Stimulated activated CD4-positive, alpha-beta T cell treated with anti-CD3 and anti-CD28 coated beads, Interleukin-1b, Interleukin-23, amount 100 ng/mL, for 1 hour (primary cell): ENCODE measurements at places on chromosomes 16 and 17.

GRCh38 chr16:83271123-83271522 is 536.7 kb upstream of the HSBP1 start:
- no peak for DNase-seq

DNA sequence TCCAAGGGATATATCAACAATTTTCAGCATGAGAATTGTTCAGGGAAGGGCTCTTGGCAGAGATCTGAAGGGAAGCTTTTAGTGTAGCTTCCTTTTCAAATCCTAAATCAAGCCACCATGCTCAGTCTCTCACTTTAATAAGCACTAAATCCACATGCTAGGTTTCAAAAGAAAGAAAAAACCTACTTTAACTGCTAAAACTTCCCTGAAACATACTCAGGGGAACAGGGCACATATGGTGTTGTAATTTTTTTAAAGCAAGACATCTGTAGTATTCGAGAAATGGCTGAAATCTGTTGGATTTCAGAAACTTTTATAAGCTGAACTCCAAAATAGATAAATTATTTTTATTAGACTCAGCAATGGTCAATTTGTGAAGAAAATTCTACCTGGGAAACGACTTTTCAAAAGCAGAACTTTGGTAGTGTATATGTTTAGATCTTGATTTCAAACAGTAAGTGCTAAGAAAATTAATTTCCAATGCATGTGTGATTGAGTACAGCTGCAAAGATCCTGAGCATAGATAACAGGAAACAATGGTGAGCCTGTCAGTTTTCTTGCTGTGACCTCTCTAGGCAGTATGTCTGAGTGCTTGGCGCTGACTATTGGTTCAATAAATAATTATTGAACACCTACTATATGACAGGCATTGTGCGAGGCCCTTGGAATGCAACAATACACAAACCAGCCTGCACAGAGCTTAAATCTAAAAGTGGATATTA is 804.5 kb upstream of the SOX9 start:
- DNase-seq = no peak

DNA sequence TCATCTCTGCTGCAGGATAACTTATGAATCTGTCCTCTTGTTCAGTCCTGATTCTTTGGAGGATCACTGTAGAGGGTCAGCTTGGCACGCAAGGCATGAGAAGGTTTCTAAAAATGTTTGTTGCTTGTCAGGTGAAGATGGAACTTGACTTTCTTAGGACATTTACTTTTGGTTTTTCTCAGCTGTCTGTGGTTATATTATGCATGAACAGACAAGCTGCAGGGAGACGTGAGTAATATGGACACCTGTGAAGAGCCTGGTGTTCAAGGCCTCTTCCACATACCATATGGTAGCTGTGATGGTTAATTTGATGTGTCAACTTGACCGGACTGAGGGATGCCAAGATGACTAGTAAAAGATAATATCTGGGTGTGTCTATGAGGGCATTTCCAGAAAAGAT is 270.2 kb upstream of the CPHXL start:
- DNase-seq = no peak

DNA sequence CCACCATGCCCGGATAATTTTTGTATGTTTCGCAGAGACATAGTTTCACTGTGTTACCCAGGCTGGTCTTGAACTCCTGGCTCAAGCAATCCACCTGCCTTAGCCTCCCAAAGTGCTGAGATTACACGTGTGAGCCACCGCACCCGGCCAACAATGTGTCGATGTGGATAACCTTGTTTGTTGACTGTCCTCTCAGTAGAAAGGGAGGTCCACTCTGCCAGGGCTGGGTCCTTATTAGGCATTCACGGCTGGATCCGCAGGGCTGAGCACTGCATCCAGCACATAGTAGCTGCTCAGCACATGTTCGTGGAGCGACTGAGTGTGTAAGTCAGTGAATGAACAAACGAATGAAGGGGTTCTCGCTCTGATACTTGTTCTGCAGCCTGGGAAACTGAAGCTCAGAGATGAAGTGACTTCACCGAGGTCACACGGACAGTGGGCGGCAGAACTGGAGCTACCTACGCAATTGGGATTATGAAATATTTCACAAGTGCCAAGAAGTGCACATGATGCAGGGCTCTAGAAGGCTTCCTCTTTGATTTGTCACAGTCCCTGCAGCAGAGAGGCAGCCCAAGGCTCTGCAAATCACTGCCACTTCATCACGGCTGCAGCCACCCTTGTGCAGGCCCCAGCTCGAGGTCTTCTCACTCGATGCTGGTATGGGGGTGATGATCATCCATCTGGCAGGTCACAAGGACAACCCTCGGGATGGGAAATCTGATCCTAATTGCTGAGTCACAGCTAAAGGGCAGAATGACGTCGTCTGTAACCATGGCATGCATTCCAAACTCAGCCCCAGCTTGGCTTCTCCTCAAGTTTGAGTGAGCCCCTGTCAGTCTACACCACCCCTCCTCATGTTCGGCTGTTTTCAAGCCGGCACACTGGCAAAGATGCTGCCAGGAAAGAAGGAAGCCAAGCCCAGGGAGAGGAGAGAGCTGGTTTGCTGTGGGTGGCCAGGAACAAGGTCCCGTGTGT is 28.0 kb upstream of the SNN start:
- no peak for DNase-seq

DNA sequence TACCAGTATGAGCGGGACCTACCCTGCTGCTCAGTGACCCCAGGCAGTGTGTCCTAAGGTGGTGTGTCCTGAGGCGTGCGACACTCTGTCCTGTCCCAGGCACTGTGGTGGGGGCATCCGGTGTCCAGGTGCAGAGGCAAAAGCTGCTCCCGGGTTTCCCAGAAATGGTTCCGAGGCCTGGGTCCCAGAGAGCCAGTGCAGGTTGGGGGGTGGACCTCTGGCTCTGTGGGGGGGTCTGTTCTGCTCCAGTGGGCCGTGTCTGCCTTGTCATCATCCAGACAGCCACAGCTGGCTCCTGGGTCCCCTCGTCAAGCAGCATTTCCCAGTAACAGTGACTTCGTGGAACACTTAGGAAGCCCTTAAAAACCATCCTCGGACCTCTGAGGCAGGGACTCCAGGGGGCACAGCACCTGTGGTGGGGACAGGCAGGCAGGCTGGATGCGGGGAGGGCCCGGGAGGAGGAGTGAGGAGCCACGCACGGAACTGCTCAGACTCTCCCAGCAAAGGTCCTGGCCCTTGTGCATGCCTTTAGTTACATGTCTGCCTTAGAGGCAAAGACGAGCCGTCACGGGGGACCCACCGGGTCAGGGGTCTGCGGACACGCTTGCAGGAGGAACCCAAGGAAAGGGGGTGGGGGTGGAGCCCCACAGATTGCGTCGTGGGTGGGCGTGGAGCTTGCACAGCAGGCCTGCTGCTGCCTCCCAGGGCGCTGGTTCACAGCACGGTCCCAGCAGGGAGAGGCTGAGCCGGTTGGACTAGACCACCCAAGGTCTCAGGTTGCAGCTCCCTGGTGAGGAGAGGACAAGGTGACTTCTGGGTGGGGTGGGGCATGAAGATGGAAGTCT is 5.6 kb downstream of the SLC16A3 start:
- DNase-seq = no peak

GRCh38 chr17:39756380-39757079 is 18.8 kb downstream of the GRB7 start:
- no peak for DNase-seq

DNA sequence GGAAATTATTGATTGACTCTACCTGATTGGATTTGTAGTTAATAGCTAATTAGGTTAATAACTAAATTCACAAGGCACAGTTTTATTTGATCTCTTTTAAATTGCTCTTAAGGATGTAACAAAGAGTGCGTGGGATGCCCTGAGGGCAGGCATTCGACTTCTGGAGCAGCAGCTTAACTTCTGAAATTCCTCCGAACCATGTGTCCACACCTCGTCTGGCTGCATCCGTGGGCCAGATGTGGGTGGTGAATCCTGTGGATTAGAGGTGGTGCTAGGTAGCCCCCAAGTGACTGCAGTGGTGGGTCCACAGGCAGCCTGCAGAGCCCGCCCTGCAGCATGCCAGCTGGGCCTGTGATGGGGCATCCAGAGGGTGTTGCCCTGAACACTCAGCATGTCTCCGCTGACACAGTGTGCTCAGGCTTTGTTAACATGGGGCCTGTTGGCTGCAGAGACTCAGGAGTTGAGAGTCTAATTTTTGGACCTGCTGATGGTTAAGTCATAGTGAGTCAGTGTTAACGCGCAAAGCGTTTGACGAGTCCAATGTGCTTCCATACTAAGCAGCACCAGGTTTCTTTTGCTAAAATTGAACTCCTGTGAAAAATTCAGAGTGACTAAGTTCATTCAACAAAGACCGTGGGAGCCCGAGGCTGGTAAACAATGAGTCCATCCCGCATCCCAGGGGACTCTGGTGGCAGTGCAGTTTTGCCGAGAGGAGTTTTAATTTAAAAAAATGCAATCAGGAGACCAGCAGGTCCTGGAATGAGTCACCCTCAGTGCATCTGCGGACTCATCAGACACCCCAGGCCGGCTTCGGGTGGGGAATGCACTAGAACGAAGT is 3.8 kb upstream of the NPB start:
- no peak for DNase-seq

GRCh38 chr16:10862438-10862837 is 14.6 kb upstream of the CIITA start:
- no peak for DNase-seq

GRCh38 chr17:75915268-75915667 is 10.6 kb upstream of the MRPL38 start:
- no peak for DNase-seq

DNA sequence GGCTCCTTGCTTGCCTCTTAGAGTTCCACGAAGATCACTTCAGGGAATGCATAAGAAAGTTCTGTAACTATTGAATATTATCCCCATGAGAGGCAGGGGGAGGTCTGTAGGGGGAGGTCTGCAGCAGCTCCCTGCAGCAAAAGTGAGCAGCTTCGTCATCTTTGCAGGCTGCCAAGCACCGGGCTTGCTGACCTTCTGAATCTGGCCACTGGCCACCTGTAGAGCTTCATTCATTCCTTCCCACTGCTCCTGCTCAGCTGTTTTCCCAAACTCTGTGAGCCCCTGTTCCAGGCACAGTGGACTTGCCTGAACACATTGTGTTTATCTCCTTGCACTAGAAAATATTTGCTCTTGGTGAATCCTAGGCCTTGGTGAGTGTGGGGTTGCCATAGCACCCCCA is 443.3 kb downstream of the HAPSTR1 start:
- DNase-seq = no peak
